ENCODE measurements at places on chromosomes 1 and 21.

DNA sequence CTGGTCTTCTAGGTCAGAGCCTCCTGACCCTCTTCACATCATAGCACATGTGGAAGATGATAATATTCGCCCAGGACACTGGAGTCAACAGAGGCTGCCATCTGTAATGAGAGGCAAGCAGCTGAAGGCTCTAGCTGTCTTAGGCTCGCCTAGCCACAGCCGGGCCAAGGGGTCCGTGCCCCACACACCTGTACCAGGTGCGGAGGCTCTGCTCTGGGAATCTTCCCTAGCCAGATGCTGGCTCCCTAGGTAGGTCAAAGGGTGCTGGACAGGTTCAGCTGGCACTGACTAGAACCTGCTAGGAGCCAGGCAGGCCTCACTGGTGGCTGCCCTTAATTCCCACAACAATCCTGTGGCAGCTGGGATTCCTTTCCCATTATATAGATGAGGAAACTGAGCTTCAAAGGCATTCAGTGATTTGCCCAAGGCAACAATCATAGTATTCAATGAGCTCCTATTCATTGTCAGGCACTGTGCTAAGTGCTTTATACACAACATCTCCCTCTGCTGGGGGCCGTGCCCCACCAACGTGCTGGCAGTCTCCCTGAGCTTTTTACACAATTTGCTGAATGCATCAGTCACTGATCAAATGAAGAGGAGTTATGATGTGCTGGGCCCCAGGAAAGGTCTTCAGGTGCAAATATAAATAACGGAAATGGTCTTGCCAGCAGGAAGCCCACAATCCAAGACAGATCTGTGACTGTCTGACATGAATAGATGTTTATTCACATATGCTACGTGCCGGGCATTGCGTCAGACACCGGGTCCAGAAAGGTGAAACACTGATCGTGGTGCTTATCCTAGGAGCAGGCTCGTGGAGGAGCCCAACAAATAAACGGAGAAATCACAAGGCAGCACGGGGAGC is 58.0 kb downstream of the DDX20 start:
- no peak for DNase-seq

DNA sequence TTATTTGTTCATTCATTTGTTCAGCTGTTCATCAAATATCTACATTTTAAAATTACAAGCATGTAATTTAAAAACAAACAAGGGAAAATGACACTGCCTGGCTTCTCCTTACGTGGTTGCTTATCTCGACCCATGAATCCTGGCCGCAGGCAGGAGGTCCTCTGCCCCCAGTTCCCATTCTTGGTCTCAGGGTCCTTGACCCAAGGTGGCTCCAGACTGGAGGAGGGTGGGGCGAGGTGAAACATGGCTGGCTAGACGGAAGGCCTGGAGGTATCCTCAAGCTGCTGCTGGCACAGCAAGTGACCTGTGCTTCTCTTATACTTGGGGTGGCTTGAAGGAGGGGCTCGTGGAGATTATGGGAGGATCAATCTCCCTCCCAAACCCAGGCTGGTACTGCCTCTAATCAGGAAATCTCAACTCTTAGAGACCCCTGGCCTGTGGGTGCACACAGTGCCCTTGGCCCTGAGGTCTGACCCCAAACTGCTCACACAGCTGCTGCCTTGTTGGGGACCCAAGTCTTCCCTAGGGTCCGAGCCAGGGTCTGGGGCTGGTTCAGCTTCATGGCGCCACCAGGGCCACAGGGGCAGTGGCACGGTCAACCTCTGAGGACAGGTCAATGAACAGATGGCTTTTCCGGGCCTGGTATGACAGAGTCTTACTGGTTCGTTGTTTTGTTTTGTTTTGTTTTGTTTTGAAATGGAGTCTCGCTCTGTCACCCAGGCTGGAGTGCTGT is 63.7 kb downstream of the SCCPDH start:
- no peak for DNase-seq

- DNase-seq, result no peak
Measured at GRCh38 chr21:39022035-39022434, 161.2 kb downstream of the PSMG1 start.

DNA sequence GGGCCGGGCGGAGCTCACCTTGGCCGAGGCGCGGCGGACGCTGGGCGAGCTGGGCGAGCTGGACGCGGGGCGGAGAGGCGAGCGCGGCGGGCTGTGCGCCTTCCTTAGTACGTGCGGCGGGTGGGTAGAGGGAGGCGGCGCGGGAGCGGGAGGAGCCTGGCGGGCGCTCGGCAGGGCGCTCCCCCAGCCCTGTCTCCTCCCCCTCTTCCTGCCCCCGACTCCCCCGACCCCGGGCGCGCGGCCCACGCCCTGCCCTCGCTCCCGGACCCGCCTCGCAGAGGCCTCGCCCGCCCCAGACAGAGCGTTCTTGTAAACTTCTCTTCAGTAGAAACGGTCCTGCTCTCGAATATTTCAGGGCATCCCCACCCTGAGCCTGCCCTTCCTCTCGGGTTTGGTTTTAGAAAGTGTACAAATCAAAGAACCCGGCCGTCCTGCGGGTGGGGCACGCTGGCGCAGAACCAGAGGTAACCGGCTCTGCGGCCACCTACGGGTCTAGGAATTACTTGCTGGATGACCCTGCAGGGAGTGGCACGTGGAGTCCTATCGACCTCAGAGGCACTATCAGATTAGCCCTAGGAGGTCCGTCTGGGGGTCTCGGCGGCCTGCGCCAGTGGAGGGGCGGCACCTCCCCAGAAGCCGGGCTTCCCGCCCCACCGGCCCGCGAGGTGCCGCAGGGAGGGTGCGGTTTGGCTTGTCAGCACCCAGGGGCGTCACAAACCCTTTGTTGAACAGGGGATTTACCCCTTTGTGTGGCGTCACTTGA is at the start of gene S100A10:
Gene S100A10, minus strand, starts transcription at position 126 of the 763 bp plus-strand sequence. CDS start 7,629 bp downstream, outside the sequence.
- no peak for DNase-seq

DNA sequence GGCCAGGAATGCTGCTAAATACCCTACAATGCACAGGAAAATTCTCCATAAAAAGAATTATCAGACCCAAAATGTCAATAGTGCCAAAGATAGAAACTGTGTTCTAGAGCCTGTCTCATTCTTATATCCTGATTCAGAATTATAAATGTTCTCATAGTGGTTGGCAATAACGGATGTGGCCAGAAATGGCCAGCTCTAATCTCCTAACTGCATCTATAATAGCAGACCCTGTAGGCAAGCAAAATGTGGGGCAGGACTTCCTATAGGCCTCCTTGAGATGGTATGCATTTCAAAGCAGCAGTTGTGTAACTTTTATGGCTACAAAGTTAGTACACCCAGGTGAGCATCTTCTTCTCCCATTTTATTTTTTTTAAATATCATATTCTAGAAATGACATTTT is 95.9 kb upstream of the SGIP1 start:
- no peak for DNase-seq

DNA sequence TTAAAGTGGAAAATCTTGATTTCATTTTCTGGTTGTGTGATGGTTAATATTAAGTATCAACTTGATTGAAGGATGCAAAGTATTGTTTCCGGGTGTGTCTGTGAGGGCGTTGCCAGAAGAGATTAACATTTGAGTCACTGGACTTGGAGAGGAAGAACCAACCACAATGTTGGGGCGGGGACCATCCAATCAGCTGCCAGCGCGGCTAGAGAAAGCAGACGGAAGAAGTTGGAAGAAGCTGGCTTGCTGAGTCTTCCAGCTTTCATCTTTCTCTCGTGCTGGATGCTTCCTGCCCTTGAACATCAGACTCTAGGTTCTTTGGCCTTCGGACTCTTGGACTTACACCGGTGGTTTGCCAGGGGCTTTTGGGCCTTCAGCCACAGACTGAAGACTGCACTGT is 832.6 kb upstream of the TMPRSS15 start:
- DNase-seq, result no peak

DNA sequence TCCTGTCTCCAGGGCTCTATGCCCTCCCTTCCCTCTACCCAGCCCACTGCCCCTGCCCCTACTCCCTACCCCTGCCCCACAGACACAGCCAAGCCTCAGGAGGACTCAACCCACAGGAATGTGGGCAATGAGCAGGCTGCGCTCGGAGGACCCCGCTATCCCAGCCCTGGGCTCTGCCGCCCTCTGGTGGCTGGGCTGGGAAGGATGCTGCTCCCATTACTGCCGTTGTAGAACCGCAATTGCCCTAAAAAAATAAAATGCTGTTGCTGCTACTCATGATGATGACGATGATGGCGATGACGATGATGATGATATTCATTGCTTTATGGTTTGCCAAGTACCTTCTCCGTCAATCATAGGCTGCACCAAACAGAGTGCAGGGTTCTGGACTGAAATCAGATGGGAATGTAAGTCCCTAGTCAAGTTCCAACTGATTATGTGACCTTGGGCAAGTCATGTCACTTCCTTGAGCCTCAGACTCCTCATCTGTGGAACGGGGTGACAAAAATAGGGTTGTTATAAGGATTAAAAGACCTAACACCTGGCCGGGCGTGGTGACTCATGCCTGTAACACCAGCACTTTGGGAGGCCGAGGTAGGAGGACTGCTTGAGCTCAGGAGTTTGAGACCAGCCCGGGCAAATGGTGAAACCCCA is 24.6 kb downstream of the ARHGEF19 start:
- peak; percentile 68 for DNase-seq

GRCh38 chr1:211285196-211285595 is 26.0 kb downstream of the RCOR3 start:
- no peak for DNase-seq

DNA sequence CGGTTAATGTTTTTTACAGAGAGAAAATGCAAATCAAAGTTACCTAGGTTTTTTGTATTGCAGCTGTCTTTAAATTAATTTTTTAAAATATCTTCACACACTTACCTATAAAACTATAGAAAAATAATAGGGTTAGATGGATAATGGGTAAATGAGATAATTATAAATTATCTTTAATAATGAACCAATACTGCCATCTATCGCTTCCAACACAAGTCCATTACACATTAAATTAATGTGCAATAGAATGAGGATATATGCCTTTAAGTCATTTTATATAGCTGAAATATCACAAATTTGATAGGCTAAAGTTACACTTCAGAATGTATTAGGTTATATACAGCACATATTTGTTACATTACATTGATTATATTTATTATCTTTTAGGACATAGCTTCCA is 2212.8 kb downstream of the MRPL39 start:
- DNase-seq, result no peak

- no peak for DNase-seq
Measured at GRCh38 chr1:84570436-84571149, 3.6 kb downstream of the CTBS start.

- DNase-seq, result no peak
Measured at GRCh38 chr1:221699577-221699976, 42.3 kb downstream of the DUSP10 start.

GRCh38 chr1:185694081-185694480 is 40.1 kb upstream of the HMCN1 start:
- DNase-seq, result no peak

DNA sequence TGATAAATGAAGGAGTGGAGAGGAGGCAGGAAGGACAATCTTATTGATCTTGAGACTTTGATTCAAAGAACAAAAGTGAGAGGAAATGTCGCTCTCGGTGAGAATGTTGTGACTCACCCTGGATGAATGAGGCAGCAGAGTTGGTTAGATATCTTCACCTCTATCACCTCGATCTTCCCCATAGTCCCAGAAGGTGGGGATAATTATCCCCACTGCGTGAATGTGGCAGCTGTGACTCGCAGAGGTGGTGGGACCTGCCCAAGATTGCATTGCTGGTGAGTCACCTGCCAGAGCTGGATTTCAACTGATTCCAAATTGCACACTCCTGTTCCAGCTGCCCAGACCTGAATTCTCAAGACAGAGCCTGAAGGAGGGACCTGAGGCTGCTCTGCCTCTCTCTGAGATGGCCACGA is 105.0 kb downstream of the MATN1 start:
- DNase-seq, result no peak

DNA sequence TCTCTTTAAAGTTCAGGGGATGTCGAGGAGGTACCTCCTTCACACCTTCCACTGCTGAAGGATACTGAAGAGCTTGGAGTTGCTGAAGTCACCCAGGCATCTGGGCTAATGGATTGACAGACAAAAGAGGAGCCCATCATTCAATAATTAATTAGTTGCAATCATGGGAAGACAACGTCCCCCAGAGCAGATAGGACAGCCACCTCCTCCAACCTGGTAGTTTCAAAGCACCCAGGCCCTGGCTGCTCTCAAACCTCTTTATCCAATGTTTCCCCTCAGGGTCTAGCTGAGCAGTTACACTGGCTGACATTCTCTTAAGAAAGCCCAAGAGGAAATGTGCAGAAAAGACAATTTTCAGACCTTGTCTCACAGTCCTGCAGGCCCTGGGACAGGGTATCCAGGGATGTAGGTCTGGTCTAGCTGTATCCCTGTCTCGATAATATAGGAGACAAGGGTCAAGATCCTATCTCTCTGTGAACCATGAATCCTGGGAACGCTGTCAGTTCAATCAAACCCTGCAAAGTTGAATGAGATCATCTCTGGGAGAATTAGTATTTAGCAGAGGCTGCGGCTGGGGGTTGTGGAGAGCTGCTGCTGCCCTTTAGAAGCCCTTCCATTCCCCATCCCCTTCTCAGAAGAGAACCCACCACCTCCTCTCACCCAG is 1.1 kb downstream of the TSPAN2 start:
- DNase-seq, result no peak

- no peak for DNase-seq
Measured at GRCh38 chr1:172746091-172746949, 87.4 kb downstream of the FASLG start.

DNA sequence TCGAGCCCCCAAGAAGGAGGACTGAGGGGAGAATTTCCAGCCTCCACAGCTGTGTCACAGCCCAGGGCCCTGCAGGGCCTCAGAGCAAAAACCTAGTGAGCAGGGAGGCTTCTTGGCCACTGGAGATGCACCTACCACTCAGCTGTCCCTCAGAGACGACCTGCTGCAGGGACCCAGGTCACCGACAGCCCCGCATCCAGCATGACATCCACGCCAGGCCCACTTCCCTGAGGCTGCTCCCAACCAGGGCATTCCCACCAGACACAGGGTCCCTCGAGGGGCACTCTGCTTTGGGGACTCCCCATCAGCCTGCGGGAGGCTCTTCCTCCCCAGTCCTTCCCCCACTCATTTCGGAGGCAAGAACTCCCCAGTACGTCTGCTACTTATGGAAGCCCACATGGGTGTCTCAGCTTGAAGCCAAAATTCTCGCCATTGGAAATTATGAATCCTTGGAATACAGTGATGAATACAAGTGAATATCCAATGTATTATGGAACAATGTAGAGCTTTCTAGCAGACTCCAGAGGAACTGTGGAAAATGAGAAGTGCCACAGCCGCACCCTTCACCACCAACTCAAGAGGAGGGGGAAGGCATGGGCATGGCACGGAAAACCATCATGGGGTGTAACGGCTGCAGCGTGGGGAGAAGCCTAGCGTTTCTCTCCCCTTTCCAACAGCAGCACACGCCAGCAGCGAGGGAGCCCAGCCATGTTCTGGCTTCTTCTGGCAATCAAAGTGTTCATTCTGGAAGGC is 6.9 kb downstream of the TFF3 start:
- DNase-seq, result peak; percentile 76

GRCh38 chr1:156859523-156860112 is 701 bp upstream of the INSRR start:
- DNase-seq, result no peak

DNA sequence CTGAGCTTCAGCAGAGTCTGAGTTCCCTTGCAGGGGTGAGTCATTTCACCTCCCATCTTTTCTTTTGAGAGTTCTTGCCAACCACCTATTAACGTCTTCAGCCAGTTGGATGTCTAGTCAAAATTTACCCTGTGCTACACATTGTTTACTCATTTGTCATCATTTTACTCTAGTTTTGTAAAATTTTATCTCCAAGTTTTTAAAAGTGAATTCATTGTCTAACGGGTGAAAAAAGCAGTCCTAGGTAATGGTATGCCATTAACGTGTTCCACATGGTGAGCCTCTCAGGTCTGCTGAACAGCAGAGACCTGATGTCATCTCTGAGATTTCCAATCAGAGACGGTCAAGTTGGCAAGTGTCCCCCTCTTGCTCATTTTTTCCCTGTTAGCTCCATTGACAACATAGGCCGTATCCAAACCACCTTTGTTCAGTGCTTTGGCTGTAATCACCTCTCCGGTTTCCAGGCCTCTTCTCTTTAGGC is 85.4 kb downstream of the TBX15 start:
- no peak for DNase-seq

All from posterior cingulate gyrus (tissue), 11 donors.